Cardiac muscle cell (in vitro differentiated cells and primary cell): ENCODE measurements at places on chromosomes 2 and 18.
A peak's percentile ranks its signal among the peaks of the same experiment; 100 is the strongest.

- DNase-seq, result peak; percentile 59
Observed at GRCh38 chr2:5507367-5507766, 184.8 kb upstream of the SOX11 start.

DNA sequence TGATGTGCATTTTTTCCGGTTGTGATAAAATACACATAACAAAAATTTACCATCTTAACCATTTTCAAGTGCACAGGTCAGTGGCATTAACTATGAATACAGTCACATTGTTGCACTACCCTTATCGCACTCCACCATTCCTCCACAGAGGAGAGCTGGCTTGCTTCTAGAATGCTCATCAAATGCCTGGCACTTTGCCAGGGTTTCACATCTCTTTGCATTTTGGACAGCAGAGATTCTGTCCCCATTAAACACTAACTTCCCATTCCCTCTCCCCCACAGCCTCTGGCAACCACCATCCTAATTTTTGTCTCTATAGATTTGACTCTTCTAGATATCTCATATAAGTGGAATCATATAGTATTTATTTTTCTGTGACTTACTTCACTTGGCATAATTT lies 165.0 kb downstream of the ASB1 start:
- no peak for DNase-seq

DNA sequence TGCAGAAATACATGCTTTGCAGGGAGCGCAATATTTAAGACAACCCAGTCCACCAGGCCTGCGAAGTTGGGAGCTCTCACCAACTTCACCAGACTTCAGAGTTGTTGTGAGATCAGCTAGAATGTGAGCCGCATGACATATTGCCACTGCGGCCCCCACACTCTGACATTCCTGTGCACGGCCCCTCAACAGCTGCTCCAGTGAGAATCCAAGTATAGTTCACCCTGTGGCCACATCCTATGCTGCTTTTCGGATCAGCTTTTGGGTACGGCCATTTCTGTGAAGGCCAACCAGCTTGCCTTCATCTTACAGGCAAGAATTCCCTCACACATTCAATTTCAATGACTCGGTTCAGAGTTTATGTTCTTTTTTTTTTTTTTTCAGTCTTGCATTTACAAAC lies 177.8 kb downstream of the SOX11 start:
- no peak for DNase-seq

GRCh38 chr2:32741575-32741974 lies 113.7 kb downstream of the TTC27 start:
- DNase-seq, result no peak

DNA sequence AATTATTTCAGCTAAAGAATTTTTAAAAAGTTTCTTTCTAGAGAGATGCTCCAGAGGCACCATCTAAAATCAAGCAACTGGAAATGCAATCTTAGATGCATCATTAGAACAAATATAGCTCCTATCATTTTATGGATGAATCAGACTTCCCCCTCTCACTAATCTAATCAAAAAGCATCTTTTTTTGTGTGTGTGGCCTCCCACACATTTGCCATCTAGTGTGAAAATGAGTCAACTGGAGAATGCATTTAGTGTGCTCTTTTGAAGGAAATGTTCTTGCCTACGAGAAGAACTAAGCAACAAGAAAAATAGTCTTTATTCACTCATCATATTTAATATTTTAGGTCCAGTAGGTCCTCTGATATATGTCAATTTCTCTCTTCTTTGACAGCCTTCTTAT lies 39.5 kb upstream of the FIGN start:
- peak; percentile 25 for DNase-seq

- DNase-seq, result no peak
Observed at GRCh38 chr2:105919826-105920225, 175.1 kb downstream of the NCK2 start.

GRCh38 chr2:100417711-100418124 lies 250 bp upstream of the CHST10 start:
- no peak for DNase-seq

- DNase-seq, result no peak
Observed at GRCh38 chr2:147232225-147232669, 612.6 kb upstream of the ACVR2A start.

DNA sequence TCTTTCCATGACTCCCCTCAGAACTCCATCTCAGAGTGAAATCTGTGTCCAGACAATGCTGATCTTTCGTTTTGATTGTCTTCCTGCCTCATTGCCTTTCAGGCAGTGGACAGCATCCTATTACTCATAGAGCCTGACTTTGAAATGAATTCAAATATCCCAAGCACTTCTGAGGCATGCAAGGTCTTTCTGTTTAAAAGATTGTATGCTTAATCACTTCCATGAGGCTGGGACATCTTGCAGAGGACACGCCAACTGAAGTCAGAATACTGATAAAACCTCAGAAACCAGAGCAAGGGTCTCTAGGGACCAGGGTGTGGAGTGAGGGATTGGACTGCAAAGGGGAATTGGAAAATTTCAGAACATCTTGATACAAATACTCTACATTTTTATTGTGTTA lies 836.5 kb upstream of the ID2 start:
- DNase-seq, result no peak

DNA sequence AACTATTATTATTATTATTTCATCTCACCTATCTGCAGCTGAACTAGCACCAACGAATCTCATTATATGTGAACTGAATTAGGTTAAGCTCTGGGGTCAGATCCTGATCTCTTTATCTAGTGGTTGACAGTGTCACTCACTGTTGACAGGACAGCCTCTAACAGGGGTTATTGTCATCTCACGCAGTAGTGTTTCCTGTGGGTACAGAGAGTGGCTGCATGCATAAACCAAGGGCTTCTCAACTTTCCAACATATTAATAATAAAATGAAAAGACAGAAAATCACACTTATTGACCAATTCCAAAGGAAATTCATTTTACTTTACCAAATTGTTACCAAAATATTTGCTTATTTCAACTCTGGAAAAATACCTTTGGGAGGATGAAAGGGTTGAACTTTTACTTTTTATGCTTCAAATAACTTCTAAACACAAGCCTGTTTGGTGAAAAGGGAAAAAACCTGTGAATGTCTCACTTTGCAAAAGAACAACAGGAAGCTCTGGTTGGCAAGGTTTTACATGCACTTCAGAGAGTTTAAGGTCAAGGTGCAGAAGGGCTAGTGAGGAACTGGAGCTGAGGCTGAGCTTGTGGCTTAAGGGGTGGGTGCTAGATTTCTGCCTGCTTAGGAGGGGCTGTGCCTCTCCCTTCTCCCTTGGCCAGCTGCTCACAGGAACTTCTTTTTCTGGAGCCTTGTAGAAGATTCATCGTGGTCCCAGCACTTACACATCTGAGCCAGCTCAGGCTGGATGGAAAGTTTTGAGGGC lies 72.6 kb downstream of the CTAGE1 start:
- no peak for DNase-seq

DNA sequence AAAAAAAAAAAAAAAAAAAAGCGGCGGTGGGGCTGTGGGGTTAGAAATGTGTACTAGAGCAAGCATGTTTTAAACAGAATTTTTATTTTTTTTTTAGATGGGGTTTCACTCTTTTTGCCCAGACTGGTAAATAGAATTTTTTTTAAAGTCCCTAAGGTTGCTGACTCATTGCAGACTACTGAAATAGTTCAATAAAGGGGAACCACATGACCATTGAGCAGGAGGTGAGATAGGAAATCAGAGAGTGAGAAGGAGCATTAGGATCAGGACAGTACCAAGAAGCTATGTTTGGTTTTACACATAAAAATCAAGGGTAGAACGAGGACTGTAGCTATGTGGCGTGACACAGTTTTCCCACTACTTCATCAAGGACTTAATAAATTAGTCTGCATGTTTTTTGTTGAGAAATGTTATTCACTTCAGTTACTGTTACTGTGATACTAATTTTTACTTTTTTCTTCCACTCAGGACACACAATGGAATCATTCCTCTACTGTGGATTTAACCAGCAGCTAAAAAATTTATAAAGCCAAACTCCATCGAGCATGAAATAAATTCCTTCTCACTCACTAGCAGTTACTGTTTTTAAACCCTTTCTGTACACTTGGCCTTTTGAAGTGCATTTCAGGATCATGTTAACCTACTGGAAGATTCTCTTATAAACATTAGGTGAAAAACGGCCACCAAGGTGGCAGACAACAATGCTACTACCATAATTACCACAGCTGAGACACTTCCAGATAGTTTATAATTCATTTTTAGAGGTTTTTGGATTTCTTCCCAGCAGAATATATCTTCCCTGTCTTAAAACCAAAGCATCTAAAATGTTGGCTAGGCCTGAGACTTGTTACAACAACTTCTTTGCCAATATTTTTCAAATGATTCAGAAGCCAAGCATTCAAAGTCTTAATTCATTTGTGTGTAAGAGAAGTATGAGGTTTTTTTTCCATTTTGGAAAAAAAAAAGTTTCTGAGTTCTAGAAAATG lies 33.2 kb downstream of the LAMA1 start:
- peak; percentile 90 for DNase-seq

- DNase-seq, result no peak
Observed at GRCh38 chr18:70982292-70982691, 693.4 kb downstream of the SOCS6 start.

DNA sequence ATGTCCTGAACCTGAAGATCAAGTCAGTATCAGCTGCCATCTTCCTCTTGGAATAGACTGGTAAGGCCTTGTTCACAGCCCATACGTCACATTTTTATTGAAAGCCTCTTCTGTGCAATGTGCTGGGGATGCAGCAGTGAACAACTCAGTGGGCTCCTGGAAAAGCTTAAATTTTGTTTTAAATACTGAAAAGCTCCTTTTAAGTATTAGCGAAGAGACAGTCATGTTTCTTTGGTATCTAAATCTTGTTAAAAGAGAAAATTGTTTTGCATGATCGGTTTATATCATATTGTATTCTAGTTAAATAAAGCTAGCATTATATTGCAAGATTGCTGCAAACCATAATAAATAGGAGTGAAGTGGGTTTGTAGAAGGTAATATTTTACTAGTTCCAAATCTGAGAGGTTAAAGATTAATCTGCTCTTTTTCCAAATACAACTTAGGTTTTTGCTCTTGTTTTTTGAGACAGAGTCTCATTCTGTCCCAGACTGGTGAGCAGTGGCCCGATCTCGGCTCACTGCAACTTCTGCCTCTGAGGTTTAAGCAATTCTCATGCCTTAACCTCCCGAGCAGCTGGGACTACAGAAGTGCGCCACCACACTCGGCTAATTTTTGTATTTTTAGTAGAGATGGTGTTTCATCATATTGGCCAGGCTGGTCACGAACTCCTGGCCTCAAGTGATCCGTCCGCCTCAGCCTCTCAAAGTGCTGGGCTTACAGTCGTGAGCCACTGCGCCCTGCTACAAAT lies 1.6 kb upstream of the RMDN2 start:
- DNase-seq, result no peak

- DNase-seq, result no peak
Observed at GRCh38 chr18:54134053-54134452, 90.4 kb downstream of the MBD2 start.

DNA sequence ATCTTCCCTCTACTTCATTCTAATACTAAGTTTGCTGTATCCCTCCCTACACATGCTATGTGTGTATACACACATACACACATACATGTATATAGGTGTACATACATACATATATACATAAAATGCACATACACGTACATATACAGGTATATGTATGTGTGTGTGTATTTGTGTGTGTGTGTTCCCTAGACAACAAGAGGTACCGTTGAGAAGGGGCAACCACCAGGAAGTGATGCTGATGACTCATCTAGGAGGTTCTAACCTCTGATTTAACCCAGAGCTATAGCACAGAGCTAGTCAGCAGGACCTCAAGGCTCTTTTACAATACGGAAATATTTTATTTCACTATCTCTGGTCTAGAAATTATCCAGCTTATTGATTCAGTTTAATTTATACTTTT lies 139.2 kb downstream of the LAMA3 start:
- no peak for DNase-seq

GRCh38 chr2:218020281-218020680 lies 17.5 kb upstream of the TNS1 start:
- DNase-seq, result no peak

DNA sequence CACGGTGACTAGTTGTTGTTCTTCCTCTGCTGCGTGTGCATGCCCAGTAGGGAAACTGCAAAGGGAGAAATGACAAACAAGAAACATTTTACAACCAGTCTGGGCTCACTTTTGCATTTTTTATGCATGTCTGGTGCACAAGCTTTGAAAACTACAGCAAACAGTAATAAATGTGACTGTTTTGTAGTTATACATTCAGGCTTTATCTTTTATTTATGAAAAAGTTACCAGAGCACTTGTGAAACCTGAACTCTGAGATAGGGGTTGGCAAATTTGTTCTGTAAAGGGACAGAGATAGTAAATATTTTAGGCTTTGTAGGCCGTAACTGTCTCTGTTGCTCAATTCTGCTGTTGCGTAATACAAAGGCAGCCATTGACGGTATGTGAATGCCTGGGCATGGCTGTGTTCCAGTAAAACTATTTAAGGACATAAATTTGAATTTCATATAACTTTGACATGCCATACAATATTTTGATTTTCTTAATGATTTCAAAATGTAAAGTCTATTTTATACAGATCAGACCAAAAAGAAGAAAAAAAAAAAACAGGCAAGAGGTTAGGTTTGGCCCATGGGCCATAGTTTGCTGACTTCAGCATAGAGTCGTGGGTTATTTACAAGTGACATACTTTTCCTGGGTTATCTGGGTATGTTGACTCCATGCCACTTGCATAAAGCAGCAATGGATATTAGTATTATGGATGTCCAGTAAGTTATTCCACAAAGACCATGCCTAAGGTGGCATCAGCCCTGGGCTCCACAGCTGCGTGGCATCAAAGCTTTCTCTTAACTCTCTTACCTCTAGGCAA lies 53.6 kb upstream of the EML6 start:
- peak; percentile 92 for DNase-seq

DNA sequence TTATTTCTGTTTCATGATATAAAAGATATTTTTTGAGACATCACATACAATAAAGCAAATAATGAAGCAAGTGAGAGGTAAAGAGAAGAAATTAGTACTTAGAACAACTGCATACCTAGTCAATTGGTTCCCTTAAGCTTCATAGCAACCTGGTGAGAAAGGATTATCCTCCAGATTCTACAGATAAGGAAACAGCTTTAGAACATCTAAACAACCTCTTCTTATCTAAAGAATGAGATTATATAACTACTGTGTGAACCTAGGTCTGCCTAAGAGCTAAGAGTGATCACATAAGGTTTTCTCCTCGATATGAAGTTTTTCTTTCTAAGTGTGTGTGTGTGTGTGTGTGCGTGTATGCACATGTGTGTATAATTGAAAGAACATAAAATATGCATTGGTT lies 265.1 kb downstream of the NOL4 start:
- DNase-seq, result no peak

- DNase-seq, result no peak
Observed at GRCh38 chr2:225272173-225272572, 127.3 kb upstream of the NYAP2 start.
